ENCODE measurements at places on chromosomes 5 and 9.

GRCh38 chr9:124600407-124600806 is 93.2 kb upstream of the NR5A1 start:
- no peak for DNase-seq

DNA sequence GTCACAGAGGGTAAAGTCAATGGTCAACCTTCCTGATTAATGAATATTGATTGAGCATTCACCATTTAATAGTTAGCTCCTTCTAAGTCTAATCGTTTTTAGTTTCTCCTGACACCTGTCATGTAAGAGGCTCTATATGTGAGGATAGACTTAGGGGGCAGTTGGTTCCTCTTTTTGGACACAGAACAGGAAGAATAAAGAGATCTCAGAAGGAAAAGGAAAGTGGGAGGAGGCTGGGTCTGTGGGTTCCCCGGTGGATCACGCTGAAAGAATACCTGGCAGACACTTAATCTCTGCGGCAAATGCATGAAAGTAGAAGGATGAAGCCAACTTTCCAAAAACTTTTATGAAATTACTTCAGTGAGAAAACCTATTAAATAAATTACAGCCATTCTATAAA is 98.4 kb downstream of the PDE4D start:
- no peak for DNase-seq

GRCh38 chr5:132233081-132233480 is 5.4 kb upstream of the P4HA2 start:
- no peak for DNase-seq

DNA sequence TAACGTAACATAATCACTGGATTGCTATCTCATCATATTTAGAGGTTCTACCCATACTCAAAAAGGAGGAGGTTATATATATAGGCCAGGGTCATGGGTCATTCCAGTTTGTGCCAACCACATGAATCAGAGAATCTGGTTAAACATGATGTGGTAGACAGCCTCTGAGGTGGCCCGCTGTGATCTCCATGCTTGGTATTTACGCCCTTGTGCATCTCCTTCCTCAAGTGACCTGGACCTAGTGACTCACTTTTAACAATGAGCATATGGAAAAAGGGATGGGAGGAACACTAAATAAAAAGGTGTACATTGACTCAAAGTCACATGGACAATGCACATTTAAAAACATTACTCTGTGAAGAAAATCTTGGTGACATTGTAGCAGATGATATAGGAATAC is 77.7 kb upstream of the CTNND2 start:
- DNase-seq = no peak

DNA sequence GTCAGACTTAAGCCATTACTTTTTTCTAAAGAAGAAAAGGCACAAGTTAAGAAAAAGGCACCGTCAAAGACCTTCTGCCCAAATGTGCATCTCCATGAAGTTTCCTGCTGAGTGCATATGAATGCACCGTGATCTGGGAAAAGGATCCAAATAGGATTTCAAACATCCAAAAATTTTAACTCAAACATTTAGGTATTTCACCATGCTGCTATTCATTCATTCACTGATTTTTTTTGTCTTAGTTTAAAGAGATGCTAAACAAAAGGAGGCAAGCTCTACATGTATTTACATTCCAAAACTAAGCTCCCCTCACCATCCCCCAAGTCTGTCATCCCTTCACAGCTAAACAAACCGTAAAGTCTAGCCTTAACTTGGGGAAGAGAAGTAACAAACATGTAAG is 291.9 kb downstream of the ARL15 start:
- DNase-seq = no peak

GRCh38 chr9:94183240-94183999 is 75.7 kb upstream of the ZNF169 start:
- DNase-seq = no peak

GRCh38 chr5:119386596-119387344 is 31.0 kb downstream of the TNFAIP8 start:
- no peak for DNase-seq

DNA sequence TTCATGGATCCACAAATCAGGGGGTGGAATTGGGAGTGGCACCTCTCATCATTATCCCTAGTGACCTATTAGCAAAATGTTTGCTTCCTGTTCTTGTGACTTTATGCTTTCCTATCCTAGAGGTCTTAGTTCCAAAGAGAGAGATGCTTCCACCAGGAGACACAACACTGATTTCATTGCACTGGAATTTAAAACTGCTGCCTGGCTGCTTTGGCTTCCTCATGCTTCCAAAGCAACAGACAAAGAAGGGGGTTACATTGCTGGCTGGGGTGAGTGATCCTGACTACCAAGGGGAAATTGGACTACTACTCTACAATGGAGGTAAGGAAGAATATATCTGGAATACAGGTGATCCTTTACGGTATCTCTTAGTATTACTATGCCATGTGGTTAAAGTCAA is 69.2 kb upstream of the SH3GL2 start:
- no peak for DNase-seq

- no peak for DNase-seq
Measured at GRCh38 chr5:127834094-127834531, 130.9 kb downstream of the CCDC192 start.

DNA sequence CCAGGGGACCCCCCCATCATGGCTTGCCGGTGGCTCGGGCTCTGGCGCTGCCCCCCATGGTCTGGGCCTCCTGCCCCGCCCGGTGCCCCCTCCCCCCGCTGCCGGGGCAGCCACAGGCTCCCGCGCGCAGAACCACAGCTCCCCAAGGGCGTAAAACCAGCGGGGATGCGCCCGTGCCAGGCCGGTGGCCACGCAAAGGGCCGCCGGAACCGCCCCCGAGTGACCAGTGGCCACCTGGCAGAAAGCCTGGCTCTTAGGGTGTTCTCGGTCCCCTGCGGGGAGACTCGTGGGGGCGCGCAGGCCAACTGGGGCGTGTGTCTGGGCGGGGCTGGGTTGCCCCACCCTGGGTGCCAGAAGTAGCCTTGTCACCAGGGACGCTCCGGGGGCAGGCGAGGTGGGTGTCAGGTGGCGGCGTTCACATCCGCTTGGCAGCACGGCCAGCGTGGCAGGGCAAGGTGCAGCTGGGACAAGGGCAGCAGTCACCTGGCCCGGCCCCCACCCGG is 515 bp upstream of the AGPAT2 start:
- no peak for DNase-seq

GRCh38 chr5:164721656-164722055 is 1216.2 kb downstream of the MAT2B start:
- DNase-seq = no peak

DNA sequence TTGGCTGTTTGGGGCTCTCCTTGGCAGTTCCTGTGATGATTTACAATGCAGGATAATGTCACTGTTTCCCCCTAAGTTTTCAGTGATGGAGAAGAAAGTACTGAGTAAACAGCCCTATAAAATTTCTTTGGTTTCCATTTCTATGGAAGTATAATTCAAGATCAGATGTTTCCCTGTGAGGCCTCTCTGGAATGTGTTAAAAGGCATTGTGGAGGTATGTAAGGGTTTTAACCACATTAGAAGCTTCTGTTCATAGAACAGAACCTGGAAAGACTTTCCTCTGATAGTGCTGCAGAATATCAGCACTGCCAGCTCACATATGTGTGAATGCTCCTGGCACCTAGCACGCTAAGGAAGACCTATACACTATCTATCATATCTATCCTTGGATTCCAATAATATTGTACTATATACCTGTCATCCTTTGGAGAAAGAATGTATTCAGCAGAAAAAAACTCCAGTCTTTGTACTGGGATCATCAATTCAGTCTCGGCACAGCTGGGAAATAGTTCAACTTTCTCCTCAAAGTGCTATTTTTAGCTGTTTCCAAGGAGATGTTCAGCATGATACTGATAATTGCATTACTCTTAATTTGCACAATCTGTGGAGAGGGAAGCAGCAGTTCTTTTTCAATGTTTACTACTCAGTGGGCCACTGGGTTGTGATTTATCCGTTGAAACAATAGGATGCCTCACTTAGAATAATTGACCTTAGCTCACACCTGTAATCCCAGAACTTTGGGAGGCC is 21.9 kb downstream of the TTC1 start:
- DNase-seq = no peak

DNA sequence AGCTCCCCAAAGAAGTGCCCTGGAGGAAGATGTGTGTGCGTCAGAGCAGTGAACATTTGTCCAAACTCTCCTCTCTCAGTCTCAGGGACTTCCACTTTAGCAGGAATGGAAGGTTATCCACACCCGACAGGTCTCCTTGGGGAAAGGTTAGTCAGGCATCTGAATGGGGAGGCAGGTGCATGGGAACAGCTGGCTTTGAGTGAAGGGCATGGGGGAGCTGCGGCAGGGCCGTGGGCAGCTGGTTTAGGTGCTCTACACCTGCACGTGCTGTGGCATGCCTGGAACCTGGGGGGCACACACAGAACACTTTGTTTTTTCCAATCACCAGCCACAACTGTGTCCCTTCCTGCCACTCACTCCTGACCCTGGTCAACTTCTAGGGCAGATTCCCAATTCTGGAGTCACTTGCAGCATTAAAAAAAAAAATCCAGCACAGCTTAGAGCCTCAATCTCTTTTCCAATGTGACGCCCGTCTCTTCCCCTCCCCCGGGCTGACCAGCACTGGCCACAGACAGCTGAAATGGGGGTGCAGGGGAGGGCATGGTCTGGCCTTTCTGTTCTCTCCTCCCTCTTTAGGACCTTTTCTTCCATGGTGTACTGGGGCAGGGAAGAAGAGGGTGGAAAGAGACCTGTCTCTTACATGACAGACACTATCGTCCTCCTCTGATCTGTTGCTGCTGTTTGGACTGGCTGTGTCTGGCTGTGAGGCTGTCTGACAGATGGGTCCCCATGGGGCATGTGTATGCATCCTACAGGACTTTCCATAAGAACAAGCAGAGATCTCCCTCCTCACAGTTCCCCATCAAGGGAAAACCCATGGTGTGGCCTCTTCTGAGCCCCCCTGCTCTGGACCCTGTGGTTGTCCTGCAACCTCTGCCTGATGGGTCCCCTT is 9.5 kb upstream of the IL3 start:
- DNase-seq = no peak

GRCh38 chr9:27227192-27227591 is 69.8 kb downstream of the EQTN start:
- no peak for DNase-seq

- no peak for DNase-seq
Measured at GRCh38 chr9:99078717-99079116, 26.2 kb upstream of the TGFBR1 start.

DNA sequence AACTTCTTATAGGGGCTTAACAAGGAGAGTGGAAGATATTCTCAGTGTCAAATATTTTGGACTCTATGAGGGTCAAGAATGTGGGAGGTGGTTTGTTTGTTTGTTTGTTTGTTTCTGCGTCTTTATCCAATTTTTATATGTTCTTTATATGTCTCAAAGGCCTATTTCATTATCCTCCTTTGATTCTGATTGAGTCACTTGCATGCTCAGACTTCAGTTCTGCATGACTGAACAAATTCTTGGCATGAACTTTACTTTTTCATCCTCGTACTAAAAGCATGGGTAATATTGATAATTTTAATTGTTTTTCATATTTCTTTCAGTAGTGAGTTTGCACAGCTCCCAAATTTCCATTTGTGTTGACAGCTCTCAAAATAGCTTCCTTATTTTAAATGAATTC is 19.2 kb upstream of the ERBIN start:
- no peak for DNase-seq

- no peak for DNase-seq
Measured at GRCh38 chr5:62314213-62314830, 8.3 kb downstream of the KIF2A start.
